ENCODE measurements at places on chromosomes 7 and 10. TPM values are rescaled to one million over a fixed set of nuclear protein-coding genes. Genes with fewer than 3 reads are reported as not detected.

DNA sequence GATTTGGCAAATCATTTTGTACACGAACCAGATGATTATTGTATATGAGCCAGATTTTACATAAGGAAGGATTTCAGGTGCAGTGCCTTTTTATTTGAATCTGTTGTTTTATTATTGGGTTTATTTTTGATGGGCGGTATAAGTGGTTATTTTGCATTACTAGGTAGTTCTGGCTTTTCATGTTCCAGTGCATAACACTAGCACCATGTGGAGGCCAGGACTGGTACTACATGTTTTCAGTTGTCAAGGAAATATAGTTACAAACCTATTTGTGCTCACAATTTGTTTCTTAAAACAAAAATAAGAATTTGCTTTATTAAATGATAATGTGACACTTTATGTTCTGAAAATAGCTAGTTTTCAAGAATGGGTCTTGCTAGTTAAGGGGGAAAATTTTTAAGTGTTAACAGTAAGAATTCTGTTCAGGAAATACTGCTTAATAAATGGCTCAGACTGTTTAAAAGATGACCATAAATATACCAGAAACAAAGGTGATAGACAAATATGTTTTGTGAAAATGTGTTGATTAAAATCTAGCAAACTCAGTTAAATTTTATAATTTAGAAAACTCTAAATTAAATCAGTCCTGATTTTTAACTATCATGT lies 7.1 kb upstream of the SEMA3E start:
- DNase-seq = peak; percentile 26

Gene MALRD1
- total RNA-seq = not detected

- DNase-seq = no peak
Observed at GRCh38 chr10:91049988-91050360, 129.1 kb upstream of the ANKRD1 start.

Gene HOGA1
- not detected for total RNA-seq

- DNase-seq = no peak
Observed at GRCh38 chr10:44281089-44281613, 103.7 kb downstream of the CXCL12 start.

DNA sequence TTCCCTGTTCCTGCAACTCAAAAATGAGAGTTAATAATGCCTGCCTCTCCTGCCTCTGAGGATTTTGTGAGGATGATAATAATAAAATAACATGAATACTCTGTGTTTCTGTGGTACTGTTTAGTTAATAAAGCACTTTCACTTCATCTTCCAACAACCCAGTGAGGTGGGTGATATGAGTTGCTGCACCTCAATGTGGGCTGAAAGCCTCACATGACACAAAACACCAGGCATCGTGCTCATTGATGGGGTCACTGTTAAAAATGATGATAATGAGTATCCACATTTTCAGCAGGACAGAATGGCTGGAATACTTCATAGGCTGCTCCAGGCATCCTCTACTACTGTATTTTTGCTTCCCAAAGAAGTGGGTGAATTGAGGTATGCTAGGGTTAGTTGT lies 222.8 kb upstream of the NRP1 start:
- DNase-seq = no peak

DNA sequence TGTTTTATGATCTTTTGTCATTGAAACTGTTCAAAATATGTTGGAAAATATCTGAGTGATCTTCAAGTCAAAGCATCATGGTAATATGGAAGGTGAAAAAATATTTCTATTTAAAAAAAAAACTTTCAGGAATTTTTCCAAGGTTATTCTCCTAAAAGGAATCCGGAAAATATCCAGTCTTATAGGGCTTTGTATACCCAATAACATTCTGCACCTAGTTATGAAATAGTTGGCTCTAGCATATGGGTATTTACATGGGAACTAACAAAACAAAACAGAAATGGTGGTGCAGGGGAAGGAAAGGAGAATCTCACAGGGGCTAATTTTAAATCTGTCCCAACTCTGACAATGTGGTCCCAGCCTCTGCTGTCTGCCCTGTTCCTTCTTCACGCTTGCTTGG lies 167.1 kb upstream of the RHEB start:
- no peak for DNase-seq
